ENCODE measurements at places on chromosomes 4 and X.

DNA sequence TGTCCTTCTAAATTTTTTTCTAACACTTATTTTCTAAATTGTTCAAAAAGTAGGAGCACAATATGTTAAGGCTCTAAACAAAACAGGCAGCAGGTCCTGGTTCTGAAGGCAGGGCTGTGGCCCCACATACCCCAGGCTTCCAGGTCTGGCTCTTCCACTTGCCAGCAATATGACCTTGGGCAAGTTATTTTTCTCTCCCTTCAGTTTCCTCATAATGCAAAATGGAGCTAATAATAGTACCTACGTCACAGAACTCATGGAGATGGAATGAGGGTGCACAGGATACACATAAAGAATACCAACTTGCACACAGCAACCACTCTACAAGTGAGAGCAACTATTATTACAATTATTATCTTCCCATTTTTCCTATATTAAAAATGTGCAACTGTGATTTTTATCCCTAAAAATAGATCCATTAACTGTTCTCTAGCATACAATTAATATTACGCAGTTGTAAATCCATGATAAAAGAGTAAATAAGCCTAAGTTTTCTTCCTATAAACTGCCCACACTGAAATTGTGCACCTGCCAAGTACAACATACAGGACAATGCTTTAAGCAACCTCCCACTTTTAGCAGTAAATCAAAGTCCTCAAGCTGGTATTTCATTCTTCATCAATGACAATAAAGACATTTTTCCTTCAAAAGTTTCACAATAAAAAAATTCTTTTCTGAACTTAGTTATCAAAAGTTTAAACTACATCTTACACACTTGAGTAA lies 27.0 kb downstream of the OTUD4 start:
- DNase-seq: no peak

DNA sequence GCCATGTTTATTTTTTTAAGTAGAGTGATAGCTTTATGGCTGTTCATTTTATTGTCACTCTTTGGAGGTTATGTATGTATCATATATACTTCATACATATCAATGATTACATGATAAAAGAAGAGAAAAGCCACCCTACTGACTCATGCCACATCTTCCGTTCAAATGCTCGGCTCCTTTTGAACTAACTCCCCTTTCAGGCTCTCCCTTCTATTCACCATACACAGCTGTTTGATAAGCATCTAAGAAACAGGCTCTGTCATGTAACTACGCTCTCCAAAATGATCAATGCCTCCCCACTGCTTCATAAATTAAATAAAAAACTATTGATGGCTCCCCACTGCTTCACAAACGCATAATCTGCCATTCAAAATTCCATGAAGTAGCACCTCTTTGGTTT lies 89.4 kb downstream of the SEL1L3 start:
- DNase-seq: no peak

DNA sequence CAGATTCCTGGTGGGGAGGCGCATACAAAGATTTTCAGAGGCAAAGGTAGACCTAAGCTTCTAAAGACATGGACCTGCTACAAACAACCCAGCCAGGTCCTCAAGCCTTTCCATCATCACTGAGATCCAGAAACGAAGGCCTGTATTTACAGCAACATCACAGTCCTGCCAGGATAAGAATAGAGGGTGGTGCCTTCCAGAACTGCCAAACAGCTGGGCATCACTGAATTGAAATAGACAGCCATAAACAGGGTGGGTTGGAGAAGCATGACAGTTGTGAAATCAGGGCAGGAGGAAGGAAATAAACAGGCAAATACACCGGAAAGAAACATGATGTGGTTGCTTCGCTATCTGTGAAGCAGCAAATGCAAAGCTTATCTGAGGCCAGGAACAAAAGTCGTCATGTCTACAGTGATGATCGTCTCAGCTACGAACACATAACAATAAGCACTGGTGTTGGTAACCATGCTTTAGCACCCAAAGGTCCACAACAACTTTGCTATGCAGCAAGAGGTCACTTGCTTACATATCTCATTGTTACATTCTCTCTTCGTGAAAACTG lies 6.7 kb upstream of the TMEM154 start:
- no peak for DNase-seq

DNA sequence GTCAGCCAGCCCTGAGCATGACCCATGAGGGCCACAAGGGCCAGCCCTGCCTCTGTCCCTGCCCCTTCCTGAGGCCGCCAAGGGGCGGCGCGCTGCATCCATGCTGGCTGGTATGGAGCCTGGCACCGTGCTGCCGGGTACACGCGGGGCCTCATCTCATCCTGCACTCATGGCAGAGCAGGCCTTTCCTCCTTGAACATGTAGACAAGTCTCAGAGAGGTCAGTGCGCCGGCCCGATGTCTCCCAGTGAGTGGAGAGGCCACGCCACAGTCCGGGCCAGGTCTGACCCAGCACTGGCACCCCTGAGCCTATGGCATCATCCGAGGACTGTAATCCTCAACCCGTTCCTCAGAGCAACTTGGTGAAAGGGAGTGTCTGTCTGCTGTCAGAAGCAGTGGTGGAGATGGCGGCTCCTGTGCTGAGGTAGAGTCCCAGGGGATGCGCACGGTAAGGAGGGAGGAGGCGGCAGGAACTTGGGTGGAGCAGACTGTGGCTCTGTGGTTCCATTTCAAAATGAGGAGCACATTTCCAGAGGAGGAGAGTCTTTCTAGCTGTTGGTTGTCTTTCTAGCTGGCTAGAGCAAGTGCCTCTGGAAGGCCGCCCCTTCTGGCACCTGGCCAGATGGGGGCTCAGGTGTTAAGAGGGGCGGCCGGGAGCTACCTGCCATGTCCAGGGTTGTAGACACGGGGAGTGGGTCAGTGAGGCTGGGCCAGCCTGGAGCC lies 32.8 kb downstream of the TRMT44 start:
- DNase-seq: no peak

DNA sequence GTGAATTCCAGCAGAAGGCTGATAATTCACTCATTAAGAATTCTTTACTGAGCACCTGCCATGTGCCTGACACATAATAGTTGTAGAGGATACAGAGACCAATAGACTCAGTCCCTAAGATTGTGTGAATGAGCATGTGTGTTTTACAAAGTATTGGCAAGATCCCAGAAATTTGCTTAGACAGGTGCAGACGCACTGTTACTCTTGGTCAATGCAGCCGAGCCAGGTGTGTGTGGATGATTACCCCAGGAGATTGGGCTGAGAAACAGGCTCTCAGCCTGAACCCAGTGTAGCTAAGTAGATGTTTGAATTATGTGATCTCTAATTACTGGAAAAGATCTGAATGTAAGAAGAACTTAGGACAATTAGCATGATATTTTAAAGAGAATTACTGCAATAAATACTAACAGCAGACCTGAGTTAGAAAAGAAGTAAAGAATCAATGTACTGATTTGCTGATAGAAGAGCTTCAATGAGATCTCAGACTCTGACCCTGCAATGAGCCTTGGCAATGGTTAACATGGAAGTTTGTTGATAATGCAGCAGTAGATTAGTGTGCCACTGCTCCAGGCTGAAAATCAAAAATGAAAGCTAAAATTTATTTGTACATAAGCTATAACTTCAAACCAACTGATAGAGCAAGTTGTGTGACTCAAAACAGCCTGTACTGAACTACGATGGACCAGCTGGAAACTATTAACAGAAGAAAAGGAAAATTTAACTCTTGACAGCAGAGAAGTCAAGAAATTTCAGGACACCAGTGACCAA lies 32.2 kb upstream of the NDST4 start:
- no peak for DNase-seq
